ENCODE measurements at places on chromosomes 11 and 22.

GRCh38 chr11:96257036-96257435, 86.0 kb downstream of the MAML2 start:
- no peak for DNase-seq

DNA sequence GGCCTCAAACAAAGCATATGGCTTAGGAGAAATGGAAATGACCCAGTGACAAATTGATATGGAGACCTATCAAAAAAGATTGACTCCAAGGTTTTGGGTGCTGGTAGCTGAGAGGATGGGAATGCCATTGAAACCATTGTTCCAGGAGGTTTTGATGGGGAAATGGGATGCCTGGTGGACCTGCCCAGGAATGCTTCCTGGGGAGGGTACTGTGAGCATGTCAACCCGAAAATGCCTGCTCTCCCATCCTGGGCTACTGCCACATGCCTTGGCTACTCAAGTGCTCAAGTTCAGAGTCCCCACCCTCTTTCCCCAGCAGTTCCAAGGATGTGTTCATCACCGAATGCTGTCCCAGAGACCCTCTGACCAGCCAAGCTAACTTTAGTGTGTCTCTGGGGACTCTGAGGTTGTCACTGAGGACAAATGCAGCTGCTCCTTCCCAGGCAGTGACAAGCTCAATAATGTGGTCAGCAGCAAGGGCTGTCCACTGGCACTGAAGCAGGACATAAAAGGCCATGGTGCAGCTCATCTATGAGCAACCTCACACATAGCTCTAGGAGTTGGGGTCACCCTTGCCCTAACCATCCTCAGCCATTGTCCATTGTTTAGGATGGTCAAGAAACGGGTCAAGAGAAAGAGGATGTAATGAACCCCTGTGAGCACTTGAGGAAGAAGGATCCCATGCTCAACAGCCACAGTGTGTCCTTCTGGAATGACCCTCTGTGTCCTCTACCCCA, 83.7 kb downstream of the TRIM29 start:
- DNase-seq = no peak

- DNase-seq = no peak
Measured at GRCh38 chr11:60251485-60252212, 8.7 kb upstream of the MS4A4E start.

DNA sequence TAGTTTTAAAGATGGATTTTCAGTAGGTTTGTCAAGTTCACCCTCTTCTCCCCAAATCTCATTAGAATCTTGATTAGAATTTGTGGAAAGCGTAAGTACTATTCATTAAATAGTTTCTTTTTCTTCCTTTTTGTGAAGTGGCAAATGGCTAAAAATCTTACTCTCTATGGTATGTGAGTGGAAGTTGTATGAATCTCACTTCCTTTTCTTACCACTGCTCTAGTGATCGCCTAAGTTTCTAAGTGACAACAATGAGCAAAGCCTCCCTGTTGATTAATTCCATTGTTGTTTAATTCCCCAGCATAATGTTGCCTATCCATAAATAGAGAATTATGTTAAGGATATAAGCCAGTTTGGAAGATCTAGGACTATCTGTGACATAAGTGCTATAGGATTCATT, 82.7 kb downstream of the PGR start:
- DNase-seq = no peak

DNA sequence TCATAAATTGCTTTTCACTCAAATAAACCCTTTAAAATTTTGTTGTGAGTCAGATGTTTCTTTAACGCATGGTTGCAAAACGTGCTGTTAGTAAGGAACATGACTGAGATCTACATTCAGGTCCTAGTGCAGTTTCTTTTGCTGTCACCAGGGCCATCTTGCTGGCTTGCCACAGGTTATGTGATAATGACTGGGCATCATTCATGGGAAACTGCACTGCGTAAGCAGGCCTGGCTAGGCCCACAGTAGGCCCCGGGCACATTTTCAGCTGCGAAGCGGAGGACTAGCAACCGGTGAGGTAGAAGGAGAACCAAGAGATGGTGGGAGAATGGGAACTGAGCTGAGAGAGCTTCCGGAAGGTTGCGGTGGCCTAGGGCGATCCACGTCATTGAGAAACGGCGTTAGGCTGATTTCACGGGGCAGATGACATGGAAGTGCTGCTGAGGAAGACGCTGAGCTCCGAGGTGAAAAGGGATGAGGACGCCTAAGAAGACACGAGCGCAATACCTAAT, 3.2 kb upstream of the KLHDC7B start:
- DNase-seq = no peak

DNA sequence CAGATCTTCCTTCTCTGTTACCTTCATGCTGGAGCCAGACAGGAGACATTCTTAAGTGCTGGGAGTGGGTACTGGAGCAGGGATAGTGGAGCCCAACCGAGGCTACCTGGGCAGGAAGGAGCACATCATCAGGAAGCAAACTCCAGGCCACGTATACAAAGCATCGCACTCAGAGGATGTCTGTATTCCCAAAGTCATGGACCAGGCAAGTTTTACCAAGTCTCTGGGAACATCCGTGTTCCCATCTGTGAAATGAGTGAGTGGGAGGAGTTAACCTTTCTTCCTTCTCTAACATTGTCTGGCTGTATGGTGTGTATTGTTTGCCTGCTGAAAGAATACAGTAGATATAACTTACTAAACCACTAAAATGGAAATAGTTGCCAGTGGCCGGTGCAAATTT, 175.0 kb upstream of the TMEM45B start:
- no peak for DNase-seq
